ENCODE measurements at places on chromosomes 5 and 9. TPM values are rescaled to one million over a fixed set of nuclear protein-coding genes. Genes with fewer than 3 reads are reported as not detected.

DNA sequence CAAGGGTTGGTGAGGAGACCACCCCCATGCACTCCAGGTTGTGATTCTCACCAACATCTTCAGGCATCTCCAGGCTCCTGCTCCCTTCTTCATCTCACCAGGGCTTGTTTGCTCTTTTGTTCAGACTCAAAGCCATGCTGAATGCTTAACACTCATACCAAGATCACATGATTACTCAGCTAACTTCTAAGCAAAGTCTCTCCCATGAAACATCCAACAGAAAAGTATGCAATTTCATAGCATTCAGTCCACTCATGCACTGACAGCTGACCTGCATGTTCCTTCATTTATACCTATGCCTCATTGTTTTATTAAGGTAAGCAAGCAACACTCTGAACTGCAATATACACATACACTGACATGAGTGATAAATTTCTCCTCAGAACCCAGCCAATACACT is 69.0 kb downstream of the SHC3 start:
- no peak for DNase-seq

GRCh38 chr5:139385061-139386049 is 2.3 kb upstream of the SLC23A1 start:
- DNase-seq: no peak

- no peak for DNase-seq
Measured at GRCh38 chr5:79793722-79794121, 104.1 kb downstream of the CMYA5 start.

DNA sequence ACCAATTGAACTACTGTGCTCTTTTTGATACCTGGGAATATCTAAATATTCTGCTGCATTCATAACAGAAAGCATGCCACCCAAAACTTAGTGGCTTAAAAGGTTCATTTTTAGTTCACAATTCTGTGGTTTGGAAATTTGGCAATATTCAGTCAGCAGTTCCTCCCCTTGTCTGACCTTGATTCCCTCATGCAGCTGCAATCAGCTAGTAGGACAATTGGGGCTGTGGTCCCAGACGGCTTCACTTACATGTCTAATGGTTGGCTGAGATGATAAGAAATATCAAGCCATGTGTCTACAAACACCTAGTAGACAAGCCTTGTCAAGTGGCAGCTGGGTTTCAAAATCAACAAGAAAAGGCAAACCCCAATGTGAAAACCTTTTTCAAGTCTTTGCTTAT is 51.3 kb downstream of the ANXA1 start:
- no peak for DNase-seq

- DNase-seq: no peak
Measured at GRCh38 chr9:121855476-121855875, 204.0 kb downstream of the DAB2IP start.

DNA sequence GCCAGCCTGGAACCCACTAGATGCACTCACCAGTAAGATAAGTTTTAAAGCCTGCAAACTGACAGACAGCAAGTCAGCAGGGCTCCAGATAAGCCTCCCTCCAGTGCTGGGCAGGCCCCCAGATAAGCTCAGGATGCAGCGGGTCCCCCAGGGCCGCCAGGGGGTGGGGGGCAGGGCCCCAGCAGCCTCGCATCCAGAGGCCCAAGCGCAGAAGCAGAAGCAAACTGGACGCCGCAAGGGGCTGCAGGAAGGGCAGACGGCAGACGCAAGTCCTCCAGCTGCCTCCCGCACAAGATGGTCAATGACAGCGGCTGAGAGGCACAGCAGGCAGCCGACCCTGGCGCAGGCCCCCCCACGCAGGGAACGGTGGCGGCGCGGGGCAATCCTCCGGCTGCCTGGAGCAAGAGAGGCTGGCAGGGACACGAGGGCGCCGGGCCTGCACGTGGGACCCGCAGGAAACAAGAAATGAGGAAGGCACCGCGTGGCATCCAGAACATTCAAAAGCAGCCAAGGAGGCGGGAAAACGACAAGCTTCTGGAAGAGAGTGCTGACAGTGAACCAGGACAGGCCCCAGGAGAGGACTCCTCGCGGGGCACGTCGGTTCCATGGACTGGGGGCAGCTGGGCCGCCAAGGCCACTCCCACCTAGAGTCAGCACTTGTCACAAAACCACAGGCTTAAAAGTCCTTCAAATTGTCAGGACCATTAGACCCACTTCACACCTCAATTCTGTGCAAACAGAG is 49.8 kb downstream of the ROR2 start:
- no peak for DNase-seq

GRCh38 chr9:137000177-137000930 is 4.0 kb upstream of the CLIC3 start:
- no peak for DNase-seq

Gene CAVIN4
- 79.3 TPM for total RNA-seq

DNA sequence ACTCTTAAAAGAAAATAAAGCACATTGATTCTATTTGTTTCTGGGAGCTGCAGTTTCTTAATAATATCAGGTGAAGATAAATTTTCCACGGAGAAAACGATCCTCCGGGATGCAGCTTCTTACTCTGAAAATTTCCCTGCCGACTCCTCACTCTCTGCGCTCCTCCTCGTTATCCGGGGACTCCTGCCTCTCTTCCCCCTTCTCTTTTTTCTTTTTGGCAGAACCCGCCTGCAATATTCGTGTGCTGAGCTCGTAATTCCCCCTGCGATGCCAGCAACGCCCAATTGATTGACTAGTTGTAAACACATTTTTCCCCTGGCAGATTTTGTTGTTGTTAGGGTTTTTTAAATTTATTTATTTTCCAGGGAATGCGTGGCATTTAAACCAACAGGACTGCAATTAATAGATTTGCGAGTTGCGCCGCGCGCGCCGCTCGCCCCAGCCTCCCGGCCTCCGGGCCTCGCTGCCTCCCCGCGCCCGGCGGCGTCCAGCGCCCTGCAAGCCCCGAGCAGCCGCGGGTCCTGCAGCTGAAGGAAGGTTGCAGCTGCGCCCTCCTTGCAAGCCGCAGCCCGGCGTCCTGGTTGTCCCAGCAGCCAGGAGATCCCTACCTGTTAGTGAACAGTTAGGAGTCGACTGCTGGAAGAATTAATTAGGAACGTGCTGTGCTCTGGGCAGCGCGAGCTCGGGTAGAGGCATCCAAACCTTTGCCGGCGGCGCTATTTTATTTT is 2.2 kb downstream of the NTNG2 start:
- no peak for DNase-seq

DNA sequence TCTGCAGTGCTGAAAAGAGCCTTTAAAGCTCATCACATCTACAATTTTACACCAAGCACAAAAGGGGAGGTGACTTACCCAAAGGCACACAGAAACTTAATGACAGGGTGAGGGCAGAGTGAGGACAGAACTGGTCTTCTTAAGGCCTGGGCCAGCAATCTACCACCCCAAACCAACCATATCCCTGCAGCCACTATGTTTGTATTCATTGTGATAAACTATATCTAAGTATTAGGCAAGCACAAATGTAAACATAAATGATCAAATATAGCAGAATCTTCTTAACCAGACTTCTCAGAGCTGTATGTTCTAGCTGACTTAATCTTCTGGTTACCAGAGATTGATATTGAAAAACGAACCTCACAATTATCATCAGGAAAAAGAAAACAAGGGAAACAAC is 47.9 kb upstream of the RNF38 start:
- DNase-seq: no peak

Gene PCDHGA3
- 9.8 TPM for total RNA-seq

DNA sequence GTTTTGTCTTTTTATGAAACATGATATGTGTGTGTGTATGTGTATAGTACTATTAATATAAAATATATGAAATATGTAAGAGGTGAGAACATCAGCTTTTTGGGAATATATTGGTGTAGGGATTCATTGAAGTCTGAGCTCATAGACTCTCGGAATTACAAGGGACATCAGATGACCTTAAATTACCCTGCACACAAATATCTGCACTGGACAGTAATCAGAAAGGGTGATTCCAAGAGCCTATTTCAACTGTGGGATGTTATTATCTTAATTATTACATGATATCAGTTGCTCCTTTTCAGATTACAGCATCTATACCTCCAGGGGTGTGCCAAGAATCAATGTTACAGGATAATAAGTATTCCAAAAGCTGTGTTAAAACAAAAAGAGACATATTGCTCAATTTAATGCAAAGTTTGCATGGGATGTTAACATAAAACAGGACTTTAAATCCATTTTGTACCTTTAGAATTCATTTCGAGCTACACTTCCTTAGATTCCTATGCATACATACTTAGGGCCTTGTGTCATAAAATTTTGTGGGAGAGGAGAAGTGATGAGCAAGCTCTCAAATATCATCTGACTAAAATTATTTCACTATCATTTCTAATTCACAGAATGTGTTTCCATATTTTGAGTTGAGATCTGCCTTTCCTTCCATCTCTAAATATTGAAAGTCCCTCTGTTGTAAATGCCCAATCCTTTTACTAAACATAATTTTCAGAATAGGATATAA is 365.2 kb downstream of the BRINP1 start:
- no peak for DNase-seq

- DNase-seq: no peak
Measured at GRCh38 chr5:36444582-36445418, 143.1 kb upstream of the RANBP3L start.

- no peak for DNase-seq
Measured at GRCh38 chr9:18606281-18606680, 132.3 kb downstream of the ADAMTSL1 start.

Gene MRPS30
- 71.9 TPM for total RNA-seq

DNA sequence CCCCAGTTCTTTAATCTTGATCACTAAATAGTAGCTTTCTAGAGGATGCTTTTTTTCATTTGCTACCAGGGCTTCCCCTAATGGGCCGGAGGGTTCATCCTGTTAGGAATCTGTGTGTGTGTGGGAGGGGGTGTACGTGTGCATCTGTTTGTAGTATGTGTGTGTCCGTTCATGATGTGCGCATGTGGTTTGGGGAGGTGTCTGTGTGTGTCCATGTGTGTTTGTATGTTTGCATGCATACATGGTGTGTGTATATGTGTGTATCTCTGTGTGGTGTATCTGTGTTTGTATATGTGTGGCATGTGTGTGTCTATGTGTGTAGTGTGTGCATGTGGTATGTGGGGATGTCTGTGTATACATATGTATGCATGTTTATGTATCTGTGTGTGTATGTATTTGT is 106.2 kb downstream of the SYK start:
- no peak for DNase-seq

DNA sequence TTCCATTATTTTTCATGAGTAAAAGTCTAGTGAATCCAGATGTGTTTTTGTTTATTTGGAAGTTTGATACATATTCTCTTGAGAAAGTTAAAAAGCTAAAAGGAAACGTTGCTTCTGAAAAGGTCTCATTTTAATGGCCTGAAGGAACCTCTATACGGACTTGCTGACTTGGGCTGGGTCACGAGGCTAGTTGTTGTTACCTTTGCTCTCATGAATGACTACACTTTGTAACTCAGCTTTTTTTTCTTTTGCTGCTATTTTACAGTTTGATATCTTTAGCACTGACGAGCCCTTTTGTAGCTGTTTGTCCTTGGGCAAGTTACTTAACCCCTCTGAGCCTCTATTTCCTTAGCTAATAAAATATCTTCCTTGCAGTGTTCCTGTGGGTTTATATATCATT is 211.5 kb downstream of the PCSK5 start:
- DNase-seq: no peak

Gene EPB41L4A
- 21.5 TPM for total RNA-seq

Gene SLC2A6
- 2.7 TPM for total RNA-seq

GRCh38 chr9:72462340-72462739 is 59.1 kb upstream of the TMC1 start:
- no peak for DNase-seq

DNA sequence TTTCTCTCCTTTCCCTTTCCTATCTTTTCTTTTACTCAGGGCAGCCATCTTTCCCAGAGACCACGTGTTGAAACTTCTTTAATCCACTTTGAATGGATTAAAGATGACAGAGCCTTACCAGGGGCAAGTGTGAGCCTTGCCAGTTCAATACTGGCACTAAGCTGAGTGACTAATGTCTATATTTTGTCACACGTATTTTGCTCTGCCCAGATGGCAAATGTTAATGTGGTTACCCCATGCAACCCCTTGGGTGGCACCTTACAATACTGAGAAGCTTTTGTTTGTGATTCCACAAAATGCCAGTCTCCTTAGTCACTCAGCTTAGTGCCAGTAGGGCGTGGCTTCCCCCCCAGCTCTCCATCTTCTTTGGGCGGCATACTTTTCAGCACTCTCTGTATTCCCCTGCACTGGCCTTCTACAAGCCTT is 24.8 kb downstream of the ANXA1 start:
- DNase-seq: no peak

Gene IL31RA
- not detected for total RNA-seq

- DNase-seq: no peak
Measured at GRCh38 chr5:82405618-82406204, 127.6 kb upstream of the RPS23 start.

DNA sequence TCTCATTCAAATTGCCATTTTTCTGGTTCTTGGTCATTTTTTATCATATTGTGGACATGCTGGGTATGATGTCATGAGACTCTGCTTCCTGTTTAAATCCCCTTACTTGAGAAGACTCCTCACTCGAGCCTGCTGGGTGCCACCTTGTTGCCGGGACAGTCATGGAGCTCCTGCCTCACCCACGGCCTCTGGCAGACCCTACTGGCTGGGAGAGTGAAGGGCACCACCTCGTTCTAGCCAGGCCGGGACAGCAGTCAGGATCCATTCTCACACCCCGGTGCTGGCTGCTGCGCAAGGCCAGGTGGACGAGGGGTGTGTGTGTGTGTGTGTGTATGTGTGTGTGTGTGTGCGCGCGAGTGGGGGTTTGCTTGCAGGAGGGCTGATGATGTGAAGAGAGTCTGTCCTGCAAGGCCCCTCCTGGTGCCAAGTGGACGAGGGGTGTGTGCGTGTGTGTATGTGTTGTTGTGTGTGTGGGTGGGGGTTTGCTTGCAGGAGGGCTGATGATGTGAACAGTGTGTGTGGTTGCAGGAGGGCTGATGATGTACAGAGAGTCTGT is 4.4 kb downstream of the CEP72 start:
- no peak for DNase-seq

Gene PCDHB6
- 0.51 TPM for total RNA-seq

Gene CCNJL
- total RNA-seq: 10.2 TPM

DNA sequence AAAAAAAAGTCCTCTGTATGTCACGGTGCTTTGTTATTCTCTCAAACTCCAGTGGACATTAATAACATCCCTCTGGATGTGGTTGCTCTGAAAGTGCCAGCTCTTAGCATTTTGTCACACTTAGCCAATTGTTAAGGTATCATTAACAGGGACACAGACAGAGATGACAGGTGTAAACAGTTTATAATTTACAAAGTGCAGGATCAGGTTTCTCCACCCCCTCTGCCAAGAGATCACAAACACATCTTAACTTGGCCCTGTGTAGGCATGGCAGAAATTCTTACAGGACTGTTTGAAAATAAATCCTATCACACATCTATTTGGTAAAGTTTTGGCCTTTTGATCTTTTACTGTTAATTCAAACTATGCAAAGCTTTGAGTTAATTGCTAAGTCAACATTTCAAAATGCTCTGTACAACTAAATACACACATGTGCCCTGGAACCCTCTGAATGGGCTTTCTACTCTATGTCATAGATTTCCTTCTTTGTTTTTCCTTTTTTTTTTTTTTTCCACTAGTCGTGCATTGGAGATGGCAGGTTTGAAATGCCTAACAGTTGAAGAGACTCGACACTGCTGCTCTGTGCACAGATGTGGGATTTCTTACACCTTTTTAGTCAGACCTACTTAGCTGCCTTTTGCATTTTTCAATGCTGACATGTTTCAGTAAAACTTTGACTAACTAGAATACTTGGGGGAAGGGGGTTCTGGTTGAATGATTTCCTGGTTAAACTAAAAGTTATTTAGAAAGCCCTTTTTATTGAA is 41.7 kb downstream of the SEMA6A start:
- no peak for DNase-seq

Gene GRIN1
- not detected for total RNA-seq

- no peak for DNase-seq
Measured at GRCh38 chr5:147985608-147986007, 78.2 kb upstream of the SPINK5 start.

GRCh38 chr9:14350754-14351153 is 36.8 kb upstream of the NFIB start:
- no peak for DNase-seq
